ENCODE measurements at places on chromosomes 3 and 15.

DNA sequence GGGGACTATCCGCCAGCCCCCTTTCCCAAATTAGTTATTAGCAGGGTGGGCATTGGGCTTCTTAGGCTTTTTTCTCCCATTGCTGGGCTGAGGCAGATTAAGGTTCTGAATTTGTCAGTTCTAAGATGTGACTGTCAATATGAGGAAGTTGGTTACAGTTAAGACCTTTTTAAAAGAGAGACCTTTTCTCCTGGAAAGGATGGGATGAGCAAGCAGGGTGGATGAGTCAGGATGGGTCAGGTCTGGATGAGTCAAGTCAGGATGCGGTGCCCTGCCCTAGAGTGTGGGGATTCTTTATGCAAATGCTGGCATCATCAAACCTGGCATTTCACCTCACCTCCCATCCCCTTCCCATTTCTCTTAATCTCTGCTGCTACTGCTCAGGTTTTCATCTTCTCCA lies 1.9 kb downstream of the AEN start:
- no peak for DNase-seq

GRCh38 chr15:85306946-85307686 lies 73.3 kb upstream of the AKAP13 start:
- no peak for DNase-seq

GRCh38 chr3:166307756-166308350 lies 470.6 kb upstream of the BCHE start:
- no peak for DNase-seq

DNA sequence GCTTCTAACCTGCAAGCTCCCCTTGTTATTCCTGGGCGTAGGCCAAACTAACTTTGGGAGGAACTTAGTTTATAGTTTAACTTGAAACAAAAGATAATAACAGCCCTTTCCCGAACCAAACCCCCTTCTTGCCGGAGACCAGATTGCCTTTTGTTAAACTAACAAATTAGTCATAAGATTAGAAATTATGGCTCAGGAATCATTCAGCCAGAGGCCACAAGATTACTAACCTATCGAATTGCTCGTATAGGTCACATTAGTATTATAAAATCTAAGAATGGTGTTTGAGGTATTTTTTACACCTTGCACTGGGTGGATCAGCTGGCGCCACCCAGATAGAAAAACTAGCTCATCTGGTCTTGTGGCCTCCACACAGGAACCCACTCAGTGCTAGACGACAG lies 65.3 kb upstream of the RAP2B start:
- no peak for DNase-seq

GRCh38 chr3:195746346-195746745 lies 25.6 kb downstream of the MUC20 start:
- DNase-seq = peak; percentile 3

Measured in left cardiac atrium (tissue), 4 donors.